ENCODE measurements at places on chromosomes 1 and 21.
A peak's percentile ranks its signal among the peaks of the same experiment; 100 is the strongest.

DNA sequence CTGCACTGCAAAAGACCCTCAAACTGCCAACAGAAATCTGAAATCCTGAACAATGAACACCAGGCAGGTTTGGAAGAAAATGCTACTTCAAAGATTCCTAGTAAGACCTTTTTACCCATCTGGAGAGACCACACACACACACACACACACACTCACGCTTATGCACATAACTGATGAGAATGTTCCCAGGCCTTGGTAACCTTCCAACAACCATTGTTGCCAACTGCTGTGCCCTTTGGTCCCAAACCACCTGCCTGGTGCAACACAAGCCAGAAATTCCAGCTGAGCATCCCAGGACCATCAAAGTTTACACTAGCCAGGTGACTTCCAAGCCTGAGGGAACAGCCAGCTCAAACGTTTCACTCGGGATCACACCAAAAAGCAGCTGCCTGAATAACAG is 56.9 kb downstream of the SEC16B start:
- DNase-seq: no peak

DNA sequence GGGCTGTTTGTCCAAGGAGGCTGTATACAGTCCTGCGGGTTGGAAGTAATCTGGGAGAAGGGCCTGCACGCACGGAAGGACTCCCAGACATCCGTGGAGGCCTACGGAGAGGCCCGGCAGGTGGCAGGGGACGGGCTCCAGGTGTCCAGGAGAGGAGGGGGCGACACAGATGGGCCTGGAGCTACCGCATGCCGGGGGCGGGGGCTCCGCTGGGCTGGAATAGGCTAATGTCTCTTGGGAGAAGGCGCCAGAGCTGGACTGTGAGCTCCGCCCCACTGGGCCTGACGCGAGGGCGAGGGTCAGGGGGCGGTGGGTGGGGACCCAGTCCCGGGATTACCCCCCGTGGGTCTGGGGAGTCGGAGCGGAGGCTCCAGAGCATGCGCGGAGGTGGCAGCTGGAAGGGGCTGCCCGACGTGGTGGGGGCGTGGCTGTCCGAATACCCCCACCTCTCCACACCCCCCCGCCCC is 659 bp downstream of the AGO1 start:
- peak; percentile 58 for DNase-seq

GRCh38 chr1:180922631-180923015 is 9.9 kb downstream of the KIAA1614 start:
- no peak for DNase-seq

DNA sequence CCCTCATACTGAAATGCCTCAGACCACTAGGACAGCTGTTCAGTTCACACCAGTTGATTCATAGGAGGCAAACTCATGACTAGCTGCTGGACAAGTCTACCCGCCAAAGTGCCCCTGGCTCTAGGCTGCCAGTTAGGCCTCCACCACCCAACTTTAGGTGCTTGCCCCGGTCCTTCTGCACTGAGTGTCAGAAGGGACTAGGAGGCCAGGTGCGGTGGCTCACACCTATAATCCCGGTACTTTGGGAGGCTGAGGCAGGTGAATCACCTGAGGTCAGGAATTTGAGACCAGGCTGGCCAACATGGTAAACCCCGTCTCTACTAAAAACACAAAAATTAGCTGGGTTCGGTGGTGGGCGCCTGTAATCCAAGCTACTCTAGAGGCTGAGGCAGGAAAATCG is 18.9 kb downstream of the LY9 start:
- no peak for DNase-seq

GRCh38 chr1:203251466-203251865 is 22.0 kb upstream of the CHIT1 start:
- DNase-seq: no peak

GRCh38 chr1:41674522-41674921 is 190.0 kb upstream of the EDN2 start:
- DNase-seq: no peak

DNA sequence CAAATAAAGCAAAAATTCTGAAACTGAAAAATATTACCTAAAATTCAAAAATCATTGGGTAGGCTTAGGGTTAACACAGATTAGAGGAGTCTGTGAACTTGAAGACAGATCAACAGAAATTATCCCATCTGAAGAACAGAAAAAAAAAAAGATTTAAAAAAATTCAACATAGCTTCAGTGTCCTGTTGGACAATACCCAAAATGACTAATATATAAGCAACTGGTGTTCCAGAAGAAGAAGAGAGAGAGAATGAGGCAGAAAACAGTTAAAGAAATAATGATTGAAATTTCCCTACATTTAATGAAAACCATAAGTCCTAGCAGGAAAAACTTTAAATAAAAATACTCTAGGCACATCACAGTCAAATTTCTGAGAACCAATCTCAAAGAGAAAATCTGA is 31.5 kb downstream of the TMCO1 start:
- DNase-seq: no peak

GRCh38 chr1:20339811-20340457 is 49.3 kb downstream of the VWA5B1 start:
- no peak for DNase-seq
